Fibroblast of villous mesenchyme (primary cell): ENCODE measurements at places on chromosomes 3 and 15. TPM values are rescaled to one million over a fixed set of nuclear protein-coding genes. Genes with fewer than 3 reads are reported as not detected.

The VILL gene
- total RNA-seq, result 4.3 and 5.5 TPM in 2 replicates

The DIS3L gene
- 20.9 and 31.5 TPM in 2 replicates for total RNA-seq

The CKMT1A gene
- total RNA-seq, result not detected in 2 replicates

The OIP5 gene
- 2.6 and 8.6 TPM in 2 replicates for total RNA-seq

The SH2D7 gene
- not detected in 2 replicates for total RNA-seq

The RABL3 gene
- total RNA-seq, result 16.1 and 18.1 TPM in 2 replicates

GRCh38 chr3:20043825-20044224, 3.6 kb downstream of the KAT2B start:
- DNase-seq, result no peak

DNA sequence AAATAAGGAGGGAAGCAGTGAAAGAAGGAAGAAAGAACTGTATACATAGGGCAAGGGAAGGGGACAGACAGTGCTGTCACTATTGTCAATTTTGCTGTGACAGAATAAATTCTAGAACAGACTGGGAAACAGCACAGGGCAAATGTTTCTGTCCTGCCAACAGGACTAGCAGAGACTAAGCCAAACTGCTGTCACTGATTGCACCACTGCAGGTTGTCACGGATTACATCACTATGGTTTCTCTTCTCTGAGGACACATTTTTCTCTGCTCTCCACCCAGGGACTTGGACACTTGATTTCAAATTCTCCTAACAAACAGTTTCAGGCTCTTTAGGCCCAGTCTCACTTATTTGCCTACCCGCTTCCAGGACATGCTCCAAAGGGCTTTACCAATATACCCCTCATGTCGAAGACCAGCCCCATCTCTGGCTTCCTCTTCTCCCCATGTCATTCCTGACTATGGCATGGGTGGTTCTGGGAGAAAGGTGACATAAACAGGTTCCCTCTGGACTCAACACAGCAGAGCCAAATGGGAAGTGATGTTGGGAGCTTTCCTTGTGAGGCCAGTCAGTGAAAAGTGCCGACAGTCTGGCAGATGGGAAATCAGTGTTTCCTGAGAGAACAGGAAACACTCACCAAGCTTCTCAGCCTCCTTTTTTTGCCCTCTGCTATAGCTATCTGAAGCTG, 70.2 kb upstream of the ST3GAL6 start:
- DNase-seq, result no peak

- DNase-seq, result peak; percentile 69
Measured at GRCh38 chr15:74378848-74379247, 11.4 kb upstream of the CYP11A1 start.

- peak; percentile 65 for DNase-seq
Measured at GRCh38 chr3:160478338-160478737, 28.8 kb upstream of the TRIM59 start.

GRCh38 chr3:1269808-1270207, 177.0 kb downstream of the CNTN6 start:
- DNase-seq, result peak; percentile 29

- no peak for DNase-seq
Measured at GRCh38 chr15:48221885-48222284, 15.8 kb downstream of the SLC12A1 start.

- DNase-seq, result peak; percentile 77
Measured at GRCh38 chr3:5138214-5138981, 16.3 kb downstream of the ARL8B start.

- DNase-seq, result no peak
Measured at GRCh38 chr3:54578417-54578816, 349.4 kb downstream of the LRTM1 start.

- DNase-seq, result no peak
Measured at GRCh38 chr3:27201492-27201891, 167.7 kb downstream of the NEK10 start.

GRCh38 chr15:51505251-51505650, 117.3 kb downstream of the DMXL2 start:
- no peak for DNase-seq
